ENCODE measurements at places on chromosomes 12 and 14.

DNA sequence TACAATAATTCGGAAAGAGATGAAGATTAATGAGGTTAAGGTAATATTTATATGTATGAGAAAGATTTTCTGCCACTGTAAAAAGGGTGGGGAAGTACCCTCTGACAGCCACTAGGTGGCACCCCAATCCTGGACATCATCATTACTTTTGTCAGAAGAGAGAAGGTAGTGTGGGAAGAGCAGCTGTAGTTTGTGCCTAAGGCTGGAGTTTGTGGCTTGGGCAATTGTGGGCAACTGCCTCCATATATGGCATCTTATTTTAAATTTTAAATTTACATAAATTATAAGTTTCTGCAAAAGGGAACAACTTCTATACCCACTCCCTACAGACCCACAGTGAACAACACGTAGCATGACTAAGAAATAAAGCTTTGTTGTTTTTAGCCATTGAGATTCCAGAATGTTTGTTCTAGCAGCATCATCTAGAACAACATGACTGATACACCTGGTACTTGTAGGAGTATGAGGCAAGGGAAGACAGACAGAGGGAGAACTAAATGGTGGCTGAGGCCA is 34.4 kb upstream of the SYCP3 start:
- peak; percentile 53 for DNase-seq

GRCh38 chr14:67962215-67962644 is 142.7 kb downstream of the RAD51B start:
- no peak for DNase-seq

DNA sequence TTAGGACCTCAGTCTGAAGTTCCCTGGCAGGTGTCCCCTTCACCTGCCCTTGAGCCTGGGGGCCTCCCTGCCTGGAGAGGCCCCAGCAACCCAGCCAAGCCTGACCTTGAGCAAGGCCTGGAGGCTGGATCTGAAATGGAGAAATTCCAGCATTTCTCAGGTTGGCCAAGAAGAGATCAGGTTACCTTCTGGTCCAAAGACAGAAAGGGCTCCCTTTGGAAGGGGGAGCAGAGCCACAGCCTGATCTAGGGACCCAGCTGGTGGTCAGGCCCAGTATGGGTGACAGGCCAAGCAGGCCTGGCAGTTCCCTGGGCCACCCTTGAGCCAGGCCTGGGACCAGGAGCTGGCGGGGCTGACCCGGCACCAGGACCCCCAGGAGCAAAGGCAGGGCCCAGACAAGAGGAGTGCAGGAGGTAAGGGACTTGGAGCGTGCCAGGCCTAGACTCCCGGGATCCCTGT is 82.8 kb downstream of the TNFAIP2 start:
- no peak for DNase-seq

GRCh38 chr14:89667983-89668382 is 250.9 kb upstream of the FOXN3 start:
- no peak for DNase-seq

DNA sequence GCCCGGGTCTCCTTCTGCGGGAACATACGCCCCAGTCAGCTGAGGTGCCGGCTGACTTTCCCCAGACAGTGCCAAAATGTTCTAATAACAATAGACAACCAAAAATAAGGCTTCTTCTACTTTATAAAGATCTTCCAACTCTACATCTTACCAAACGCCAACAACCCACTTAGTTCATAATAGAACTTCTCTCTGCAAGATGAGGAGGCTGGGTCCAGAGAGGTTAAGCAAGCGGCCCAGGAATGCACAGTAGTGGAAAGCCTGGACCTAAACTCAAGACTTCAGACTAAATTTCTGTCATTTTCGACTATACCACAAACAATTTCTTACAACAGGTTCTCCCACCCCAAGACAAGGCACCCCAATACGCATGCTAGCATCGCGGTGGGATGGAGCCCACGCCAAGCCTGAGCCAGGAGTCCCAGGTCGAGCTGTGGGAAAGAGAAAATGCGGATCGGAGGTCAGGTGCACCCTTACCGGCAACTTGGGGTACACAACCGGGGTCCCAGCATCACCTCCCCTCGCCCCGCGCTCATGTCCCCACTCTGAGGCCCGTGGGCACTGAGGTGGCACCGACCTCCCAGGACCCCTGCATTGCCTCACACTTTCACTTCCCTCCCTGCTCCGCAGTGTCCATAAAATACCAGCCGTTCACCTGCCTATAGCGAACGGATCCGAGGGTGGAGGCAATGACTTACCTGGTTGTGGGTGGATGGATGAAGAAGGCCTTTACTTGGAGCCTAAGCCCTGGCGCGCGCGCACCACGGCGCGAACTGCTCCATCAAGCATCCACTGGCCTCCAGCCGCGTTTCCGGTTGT is 42.1 kb upstream of the TBX5 start:
- DNase-seq: no peak

DNA sequence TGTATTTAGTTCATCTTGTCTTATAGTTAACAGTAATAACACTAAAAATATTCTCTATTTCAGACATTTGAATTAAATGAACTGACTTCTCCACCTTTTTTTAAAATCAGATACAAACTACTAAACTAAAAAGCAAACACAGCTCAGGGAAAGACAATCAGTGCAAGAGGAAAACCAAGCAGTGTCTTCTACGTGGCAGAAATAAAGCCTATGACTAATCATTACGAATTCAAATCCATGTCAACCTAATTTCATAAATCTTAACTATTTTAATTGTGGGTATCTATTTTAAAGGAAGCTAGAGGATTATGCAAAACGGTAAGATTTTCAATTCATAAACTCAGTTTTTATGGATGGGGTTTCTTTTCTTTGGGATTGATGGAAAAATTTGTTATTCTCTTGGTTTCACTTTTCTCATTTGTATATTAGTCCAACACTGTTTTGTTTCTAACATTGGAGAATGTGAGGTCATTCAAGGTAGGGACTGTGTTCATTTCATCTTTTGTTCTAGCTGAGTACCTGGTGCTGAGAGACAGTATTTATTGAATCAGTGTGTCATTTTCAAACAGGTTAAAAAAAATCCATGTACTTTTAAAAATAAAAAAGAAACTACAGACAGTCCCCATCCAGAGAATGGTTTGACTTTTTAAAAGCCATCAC is 12.8 kb upstream of the PALS1 start:
- no peak for DNase-seq

DNA sequence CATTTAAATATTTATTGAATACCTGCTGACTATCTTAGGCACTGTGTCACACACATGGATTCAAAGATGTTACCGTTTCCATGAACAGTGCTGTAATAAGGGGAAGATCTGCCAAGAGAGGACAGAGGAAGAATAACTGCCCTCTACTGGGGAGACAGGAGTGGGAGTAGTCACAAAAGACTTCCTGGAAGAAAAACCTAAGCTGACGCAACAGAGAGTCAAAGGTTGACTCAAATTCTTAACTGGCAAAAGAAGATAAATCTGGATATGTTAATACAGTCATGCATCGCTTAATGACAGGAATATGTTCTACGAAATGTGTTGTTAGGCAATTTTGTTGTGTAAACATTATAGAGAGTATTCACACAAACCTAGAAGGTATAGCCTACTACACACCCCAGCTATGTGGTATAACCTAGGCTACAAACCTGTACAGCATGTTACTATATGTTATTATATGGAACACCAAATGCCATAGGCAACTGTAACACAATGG is 51.5 kb downstream of the DCAF5 start:
- no peak for DNase-seq

DNA sequence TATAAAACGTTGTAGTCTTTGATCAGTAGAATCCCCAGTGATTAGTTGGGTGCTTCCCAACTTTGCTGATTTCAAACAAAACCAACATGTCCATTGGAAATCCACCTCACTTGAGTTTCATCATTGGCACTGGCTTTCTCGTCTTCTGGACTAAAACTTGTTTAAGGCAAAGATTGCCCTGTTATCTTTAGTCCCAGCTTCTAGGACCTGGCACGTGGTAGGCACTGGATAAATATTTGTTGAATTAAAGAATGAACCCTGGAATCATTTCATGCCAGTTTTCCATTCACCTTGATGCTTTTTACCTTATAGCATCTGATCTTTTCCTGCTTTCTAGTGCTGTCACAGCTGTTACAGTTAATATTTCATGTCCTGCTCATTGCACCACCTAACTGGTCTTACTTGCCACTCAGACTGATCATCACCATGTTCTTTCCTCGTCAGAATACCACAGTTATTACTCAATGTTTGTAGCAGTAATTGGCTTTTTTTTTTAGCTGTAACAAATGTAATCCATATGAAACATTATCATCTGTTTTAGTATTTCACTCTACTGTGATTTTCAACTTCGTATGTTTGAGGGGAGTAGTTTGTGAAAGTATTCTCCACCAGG is 7.3 kb upstream of the C12orf50 start:
- no peak for DNase-seq

GRCh38 chr14:76268700-76269099 is 107.2 kb upstream of the ESRRB start:
- DNase-seq: no peak

GRCh38 chr14:44170101-44170500 is 337.0 kb downstream of the FSCB start:
- DNase-seq: no peak

DNA sequence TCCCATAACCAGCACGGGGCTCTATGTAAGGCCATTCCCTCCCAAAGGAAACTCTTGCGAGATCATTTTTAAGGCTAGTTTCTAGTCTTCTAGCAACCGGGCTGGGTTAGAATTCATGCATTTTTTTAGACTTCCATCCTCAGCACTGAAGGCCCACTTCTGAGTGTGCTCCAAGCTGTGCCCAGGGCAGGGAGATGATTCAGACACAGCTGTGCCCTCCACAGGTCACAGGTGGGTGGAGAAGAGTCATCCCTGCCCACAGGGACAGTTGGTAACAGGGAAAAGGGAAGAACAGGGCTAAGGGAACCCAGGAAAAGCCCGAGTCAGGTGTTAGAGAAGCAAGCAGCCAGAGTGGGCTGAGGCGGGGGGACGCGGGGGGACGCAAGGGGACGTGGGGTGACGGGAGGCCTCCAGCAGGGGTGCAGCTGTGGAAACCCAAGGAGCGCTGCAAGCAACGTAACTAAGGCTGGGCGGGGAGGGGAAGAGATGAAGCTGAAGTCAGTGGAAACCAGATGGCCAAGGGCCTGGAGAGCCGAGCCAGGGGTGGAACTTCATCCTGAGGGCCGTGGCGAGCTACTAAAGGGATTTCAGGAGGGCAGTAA is 27.2 kb upstream of the PPP2R5C start:
- DNase-seq: no peak

- no peak for DNase-seq
These were observed 17.4 kb downstream of the FOXN3 start for GRCh38 chr14:89399594-89400068.

DNA sequence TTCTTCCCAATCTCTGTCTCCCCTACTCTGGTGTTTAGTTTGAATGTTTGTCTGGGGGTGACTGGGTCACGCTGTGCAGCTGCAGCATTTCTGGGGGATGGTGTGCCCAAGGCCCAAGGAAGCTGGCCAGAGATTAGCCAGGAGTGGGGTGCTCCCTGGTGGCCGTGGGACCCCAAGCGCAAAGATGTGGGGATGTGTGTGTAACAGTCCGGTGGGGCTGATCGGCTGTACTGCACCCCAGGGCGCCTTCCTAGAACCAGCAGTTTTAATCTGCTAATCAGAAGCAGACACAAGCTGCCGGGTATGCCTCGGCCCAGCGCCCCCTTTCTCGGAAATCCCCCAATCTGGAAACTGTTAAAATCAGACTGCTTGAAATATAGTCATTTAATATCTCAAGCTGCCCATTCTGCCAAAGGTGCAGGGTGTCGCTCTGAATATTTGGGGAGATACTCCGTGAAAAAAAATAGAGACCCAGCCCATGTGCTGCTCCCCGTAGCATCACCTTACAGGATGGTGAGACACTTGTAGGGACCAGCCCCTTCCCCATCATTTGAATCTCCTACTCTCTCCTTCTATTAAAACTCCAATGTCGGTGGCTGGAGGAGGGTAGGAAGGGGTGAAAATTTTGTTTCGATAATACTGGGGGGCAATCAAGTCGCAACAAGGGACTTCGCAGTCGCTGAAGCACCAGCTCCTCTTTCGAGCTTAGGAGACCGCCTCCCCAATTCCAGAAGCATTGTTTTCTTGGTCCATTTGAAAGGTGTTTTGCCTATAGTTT is 4.3 kb downstream of the HOXC9 start:
- DNase-seq: no peak

- no peak for DNase-seq
These were observed 180.4 kb upstream of the ATP2B1 start for GRCh38 chr12:89889062-89889461.

DNA sequence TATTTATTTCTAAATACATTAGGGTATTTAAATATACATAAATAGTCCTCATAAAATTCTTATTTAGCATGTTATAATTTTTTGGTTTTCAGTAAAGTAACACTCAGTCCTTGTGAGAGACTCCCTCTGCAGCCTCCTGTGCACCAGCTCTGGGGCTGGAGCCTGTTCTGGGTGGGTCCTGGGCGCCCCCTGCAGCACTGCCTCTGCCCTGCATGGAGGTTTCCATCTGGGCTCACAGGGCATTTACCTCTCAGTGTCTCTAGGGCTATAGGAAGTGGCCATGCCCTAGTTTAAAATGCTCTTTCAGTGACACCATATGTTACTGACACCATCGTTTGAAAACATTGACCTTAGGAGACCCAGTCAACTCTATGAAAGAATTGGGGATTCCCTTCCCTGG is 1155.2 kb downstream of the TMEM121 start:
- no peak for DNase-seq

DNA sequence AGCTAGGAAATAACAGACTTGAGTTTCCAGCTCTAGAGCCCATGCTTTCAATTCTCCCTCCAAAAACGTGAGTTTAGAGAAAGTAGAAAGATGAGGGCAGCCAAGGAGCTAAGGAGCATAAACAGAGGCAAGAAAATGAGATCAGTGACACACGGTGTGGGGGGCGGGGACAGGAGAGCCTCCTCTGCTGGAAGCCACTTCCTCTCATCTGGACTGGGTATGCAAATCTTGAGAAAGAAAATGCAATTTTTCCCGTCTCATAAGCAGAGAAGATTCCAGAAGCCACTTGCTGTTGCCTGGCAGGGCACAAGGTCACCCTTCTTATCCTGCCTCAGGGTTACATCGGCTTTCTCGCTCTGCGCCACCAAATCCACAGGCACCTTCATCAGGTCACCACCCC is 6.0 kb downstream of the OR10P1 start:
- no peak for DNase-seq

- no peak for DNase-seq
These were observed 39.8 kb downstream of the CBX5 start for GRCh38 chr12:54240129-54240528.

GRCh38 chr12:46304070-46304469 is 35.2 kb upstream of the SLC38A1 start:
- no peak for DNase-seq

DNA sequence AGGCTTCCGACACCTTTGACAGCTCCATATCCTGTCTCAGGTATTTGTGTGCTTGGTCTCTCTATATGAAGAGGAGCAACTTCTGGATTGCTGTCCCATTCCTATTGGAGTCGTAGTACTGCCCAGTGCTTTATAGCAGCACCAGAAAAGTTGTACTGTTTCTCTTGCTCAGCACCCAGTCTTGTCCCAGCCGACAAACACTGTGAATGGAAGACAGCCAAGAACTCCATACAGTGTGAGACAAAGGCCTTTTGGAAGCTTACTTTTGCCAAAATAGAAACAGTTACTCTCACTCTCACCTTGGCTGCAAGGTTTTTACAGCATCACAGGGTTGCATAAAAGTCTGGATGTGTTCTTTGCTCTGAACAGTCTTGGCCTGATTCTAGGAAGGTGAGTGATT is 105.3 kb downstream of the TGFB3 start:
- no peak for DNase-seq

- no peak for DNase-seq
These were observed 138.5 kb upstream of the SRRM4 start for GRCh38 chr12:118842866-118843265.

Data from activated gamma-delta T cell treated with anti-CD3 and anti-CD28 coated beads, Interleukin-2, amount 50 U/mL, for 16 hours (primary cell).